Foreskin keratinocyte (primary cell): ENCODE measurements at places on chromosomes 2 and 18.

DNA sequence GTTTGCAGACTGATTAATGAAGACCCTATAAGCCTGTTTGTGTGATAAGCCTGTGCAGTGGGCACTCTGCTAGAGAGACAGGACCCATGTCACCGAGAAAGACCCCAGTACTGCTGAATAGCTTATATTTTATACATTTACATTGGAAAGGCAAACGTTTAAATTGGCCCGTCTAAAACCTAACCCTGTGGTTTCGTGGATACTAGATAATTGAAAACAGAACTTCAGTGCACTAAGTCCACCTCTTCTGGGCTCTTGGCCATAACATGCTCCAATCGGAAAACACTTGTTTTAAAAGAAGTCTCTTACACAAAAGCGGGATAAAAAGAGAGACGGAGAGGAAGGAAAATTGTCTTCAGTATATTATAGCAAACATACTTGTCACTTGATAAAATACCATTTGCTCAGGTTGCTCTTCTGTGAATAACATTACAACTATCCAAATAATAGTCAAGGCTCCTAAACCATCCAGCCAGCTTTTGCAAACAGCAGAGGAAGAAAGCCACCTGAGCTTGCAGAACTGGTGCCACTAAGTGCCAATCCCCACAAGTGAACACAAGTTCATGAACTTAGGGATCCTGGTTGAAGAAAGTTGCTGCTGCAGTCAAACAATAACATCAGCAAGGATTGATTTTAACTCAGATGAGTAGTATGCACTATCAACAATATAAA, 218.4 kb upstream of the FN1 start:
- no peak for DNase-seq

- DNase-seq = no peak
Measured at GRCh38 chr2:84115173-84115857, 343.8 kb downstream of the SUCLG1 start.

- no peak for DNase-seq
Measured at GRCh38 chr18:35827903-35828275, 144.6 kb upstream of the RMP24 start.

DNA sequence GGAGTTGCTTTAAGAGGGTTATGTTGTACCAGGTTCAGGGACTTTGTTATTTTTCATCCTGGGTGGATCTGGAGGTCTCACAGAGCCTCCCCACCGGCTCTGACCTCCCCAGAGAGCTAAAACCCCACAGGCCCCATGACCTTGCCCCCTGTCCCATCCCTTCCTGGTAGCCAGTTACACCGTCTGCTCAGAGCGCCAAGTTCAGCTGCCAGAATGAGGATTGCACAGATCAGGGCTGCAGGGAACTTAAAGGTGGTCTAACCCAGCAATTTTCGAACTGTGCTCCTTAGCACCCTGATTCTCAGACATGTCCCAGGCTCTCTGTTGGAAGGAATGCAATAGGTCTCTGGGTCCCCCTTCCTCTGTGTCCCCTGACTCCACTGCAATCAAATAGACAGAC, 32.1 kb downstream of the ATOH8 start:
- no peak for DNase-seq

DNA sequence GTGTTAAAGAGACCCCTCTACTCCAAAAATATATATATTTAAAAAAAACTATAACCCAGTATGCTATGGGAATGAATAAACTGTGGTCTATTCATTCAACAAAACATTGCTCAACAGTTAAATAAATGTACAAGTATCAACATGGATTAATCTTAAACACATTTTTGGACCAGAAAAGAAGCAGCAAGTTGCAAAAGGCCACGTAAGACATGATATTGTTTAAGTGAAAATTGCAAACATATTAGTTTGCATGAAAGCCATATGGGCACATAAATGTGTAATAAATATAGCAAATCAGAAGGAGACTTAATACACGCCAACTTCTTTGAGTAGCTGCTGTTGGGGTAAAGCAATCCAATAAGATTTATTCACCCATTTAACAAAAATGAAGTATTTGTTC, 321.5 kb downstream of the FBXO15 start:
- no peak for DNase-seq

DNA sequence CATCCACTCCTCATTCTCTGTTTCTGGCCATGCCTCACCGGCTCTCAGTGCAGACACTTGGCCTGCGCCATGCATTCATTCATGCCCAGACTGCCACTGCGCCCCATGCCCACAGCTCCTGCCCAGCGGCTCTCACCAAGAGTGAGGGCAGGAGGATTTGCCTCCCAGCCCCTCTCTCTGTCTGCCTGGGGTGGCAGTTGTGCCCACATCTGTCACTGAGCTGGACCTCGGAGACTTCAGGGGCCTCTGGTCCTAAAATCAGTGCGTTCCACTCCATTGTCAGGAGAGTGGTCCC, 75.1 kb downstream of the CIB4 start:
- no peak for DNase-seq

GRCh38 chr2:29629495-29629894, 291.9 kb downstream of the ALK start:
- DNase-seq = peak; percentile 39

DNA sequence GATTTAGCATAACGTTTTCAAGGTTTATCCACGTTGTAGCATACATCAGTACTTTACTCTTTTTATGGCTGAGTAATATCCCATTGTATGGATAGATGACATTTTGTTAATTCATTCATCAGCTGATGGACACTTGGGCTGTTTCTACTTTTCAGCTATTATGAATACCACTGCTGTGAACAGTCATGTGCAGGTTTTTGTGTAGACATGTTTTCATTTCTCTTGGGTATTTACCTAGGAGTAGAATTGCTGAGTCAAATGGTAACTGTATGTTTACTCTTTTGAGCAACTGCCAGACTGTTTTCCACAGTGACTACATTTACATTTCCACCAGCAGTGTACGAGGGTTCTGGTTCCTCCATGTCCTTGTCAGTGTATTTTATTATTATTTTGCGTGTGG, 33.9 kb downstream of the COX7A2L start:
- peak; percentile 59 for DNase-seq

DNA sequence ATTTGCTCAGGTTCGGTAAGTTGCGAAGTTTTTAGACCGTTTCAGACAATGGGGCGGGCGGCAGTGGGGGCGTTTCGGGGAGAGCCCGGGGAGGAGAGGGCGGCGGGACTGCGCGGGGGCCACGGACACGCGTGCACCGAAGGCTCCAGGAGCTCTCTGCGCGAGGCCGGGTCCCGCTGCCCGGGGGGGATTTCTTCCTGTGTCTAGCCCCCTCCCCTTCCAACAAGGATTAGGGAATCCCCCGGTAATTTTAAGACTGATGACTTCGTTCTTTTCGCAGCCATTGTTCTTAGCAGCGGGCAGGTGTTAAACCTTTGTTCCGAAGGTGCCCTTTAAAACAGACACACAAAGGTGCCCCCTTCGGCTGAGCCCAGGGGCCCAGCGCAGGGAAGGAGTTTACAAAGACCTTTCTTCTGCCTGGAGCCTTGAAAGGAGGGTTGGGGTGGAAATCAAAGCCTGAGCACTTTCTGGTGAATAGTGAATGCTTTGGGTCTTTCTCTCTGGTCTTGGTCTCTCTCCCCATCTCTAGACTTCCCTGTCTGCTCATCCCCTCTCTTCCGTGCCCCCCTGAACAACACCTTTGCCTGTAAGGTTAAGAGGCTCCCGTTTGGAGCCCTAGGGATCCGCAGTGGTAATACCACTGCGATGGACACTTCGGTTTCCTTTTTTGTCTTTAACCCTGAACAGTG, 2.1 kb downstream of the TRIB2 start:
- DNase-seq = no peak

- DNase-seq = no peak
Measured at GRCh38 chr2:7377916-7378569, 460.8 kb downstream of the RNF144A start.

GRCh38 chr2:26934335-26934724, 36.1 kb upstream of the MAPRE3 start:
- no peak for DNase-seq

DNA sequence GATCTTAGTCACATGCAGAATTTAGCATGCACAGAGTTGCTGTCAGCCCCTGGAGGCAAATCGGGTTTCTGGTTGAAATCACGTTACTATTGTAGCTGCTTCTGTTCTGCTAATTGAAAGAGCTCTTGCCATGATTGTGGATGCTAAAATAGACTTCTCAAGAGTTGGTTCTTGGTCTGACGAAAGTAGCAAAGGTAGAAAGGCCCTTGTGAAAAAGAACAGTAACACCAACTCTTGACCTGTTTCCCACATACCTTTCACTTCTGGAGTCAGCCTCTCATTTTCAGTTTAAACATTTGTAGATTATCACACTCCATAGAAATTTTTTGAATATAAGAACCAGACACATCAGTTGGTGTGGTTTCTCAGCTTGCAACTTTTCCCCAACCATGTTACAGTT, 110.0 kb upstream of the EPB41L3 start:
- DNase-seq = no peak

DNA sequence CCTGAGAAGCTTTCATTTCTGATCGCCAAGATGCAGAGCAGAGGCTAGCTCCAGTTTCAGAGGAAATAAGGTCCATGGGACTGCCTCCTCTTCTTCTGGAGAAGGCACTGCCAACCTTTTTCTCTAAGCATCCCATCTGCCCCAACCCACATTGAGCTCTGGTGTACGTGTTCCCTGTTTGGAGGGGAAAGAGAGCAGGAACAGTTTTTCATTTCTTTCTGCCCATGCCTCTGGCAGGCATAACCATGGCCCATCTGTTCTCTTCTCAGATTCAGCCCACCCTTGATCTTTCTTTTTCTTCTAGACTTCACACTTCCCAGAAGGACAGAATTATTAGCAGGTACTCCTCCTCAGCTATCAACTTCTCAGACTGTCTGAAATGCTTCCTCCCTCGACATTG, 1110.3 kb upstream of the KLHL29 start:
- DNase-seq = no peak

- DNase-seq = no peak
Measured at GRCh38 chr18:23458830-23459529, 5.9 kb downstream of the RIOK3 start.

DNA sequence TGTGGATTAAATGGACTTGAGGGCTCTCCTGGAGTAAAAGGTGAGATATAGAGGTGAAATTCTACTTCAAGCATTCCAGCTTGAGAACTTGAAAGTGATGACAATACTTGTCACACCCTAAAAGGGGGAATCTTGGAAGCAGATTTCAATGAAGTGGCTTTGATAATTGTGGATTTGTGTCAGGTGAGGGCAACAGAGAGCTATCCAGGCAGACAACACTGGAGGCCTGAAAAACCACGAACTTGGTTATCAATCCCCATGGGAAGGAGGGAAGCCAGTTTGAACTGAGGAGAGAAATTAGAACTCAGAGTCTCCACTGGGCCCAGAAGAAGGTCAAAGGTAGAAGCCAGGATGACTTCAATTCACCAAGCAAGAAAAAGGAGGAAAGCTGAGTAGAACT, 263.9 kb downstream of the FIGN start:
- DNase-seq = peak; percentile 28

GRCh38 chr2:24771764-24772586, 21.2 kb downstream of the PTRHD1 start:
- DNase-seq = no peak

- no peak for DNase-seq
Measured at GRCh38 chr2:26725521-26725820, 32.9 kb downstream of the KCNK3 start.
